ENCODE measurements at places on chromosomes 16 and 17.
A peak's percentile ranks its signal among the peaks of the same experiment; 100 is the strongest.

- no peak for DNase-seq
Observed at GRCh38 chr16:82134846-82135245, 35.2 kb downstream of the MPHOSPH6 start.

GRCh38 chr16:264440-264951 is 11.2 kb downstream of the RGS11 start:
- no peak for DNase-seq

DNA sequence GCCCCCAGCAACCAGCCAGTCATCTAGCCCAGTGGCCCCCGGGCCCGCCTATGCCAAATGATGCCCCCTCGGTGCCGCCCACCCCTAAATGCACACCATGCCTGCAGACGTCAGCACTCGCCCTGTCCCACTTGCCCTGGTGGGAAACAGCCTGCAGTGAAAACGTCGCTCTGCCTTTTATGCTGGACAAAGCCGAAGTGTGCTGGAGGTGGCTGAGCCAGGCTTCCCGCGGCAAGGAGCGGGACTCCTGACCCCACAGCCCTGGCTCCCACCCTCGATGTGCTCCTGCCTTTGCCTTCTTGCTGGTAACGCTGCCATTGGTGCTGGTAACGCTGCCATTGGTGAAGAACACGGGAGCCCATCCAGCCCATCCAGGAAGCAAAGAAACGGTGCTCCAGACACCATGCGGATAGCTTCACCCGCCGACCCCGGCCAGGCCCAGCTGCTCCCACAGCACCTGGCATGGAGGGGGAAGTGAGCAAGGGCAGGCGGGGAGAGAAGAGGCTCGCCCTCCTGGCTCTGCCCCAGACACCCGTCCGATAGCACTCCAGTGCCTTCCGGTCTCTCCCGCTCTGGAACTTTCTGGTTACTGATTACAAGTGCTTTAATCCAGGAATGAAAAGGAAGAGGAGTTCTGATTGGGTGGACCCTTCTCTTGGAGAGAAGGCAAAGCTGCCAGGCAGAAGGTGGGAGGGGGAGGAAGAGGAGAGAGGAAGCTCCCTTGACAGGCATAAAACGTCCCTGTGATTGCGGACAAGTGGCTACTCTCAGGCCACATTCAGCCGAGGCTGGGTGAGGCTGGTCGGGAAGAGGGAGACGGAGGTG is 4.0 kb upstream of the BAIAP2 start:
- DNase-seq, result no peak

- DNase-seq, result no peak
Observed at GRCh38 chr16:4894276-4895150, 42.4 kb downstream of the PPL start.

DNA sequence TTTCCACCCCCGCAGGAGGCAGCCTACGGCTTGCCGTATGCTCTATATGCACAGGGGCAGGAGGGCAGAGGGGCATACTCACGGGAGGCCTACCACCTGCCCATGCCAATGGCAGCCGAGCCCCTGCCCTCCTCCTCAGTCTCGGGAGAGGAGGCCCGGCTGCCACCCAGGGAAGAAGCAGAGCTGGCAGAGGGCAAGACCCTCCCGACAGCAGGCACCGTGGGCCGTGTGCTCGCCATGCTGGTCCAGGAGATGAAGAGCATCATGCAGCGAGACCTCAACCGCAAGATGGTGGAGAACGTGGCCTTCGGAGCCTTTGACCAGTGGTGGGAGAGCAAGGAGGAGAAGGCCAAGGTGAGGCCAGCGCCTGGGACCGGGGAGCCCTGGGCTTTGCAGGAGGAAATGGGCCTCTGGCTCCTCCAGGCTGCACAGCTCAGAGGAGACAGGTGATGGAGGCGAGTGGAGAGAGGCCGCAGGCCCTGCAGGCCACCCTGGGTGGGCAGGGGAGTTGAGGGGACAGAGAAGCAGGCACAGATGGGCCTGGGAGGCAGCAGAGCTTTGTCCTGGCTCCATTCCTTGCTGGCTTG is 8.6 kb downstream of the SETD1A start:
- no peak for DNase-seq

DNA sequence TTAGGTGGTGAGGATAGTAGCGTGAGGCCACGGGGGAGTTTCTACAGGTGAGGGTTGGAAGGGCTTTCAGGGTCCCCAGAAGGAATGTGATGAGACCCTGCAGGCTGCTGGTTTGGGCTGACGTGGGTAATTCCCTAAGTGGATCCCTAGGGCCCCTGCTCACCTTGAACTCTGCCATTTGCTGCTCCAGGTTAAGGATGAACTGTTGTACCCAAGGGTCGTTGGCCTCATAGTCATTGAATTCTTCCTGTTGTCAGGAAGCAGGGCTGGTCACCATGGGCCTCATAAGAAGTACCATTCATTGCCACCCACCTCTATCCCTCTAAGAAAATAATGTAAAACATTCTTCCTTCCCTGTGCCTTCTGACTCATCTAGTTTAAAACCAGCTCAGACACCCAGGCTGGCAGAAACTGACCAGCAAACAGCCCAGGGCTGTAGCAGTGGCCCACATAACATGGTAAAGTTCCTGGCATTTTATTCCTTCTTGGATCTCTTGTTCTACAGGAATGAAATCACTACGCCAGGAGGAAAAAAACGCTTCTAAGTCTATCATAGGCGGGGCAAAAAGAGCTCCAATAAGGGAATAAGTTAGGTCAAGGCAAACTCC is 27.6 kb downstream of the FCSK start:
- peak; percentile 61 for DNase-seq

- no peak for DNase-seq
Observed at GRCh38 chr16:83389751-83390150, 418.0 kb upstream of the HSBP1 start.

GRCh38 chr16:14338236-14338635 is 267.1 kb downstream of the MRTFB start:
- no peak for DNase-seq

- peak; percentile 51 for DNase-seq
Observed at GRCh38 chr16:66135421-66135831, 231.1 kb upstream of the CDH5 start.

- no peak for DNase-seq
Observed at GRCh38 chr16:24980077-24980793, 34.9 kb downstream of the ARHGAP17 start.

GRCh38 chr17:63491413-63491812 is 14.6 kb downstream of the ACE start:
- DNase-seq, result no peak

DNA sequence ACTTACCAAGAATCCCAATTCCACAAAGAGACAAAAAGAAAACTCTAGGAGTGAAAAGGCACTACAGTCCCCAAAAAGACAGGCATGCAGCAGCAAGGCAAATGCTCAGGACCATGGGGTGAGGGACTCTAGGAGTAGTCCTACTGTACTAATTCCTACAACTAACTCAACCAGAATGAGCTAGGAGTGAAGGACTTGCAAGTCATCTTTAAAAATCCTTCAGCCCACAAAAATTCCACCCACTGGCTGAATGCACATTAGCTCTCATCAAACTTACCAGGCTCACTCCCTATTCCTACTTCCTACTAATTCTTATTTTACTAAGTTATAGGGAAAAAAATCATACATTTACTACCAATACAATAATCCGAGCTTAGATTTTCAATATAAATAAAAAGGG is 141.7 kb upstream of the C17orf78 start:
- DNase-seq, result no peak

DNA sequence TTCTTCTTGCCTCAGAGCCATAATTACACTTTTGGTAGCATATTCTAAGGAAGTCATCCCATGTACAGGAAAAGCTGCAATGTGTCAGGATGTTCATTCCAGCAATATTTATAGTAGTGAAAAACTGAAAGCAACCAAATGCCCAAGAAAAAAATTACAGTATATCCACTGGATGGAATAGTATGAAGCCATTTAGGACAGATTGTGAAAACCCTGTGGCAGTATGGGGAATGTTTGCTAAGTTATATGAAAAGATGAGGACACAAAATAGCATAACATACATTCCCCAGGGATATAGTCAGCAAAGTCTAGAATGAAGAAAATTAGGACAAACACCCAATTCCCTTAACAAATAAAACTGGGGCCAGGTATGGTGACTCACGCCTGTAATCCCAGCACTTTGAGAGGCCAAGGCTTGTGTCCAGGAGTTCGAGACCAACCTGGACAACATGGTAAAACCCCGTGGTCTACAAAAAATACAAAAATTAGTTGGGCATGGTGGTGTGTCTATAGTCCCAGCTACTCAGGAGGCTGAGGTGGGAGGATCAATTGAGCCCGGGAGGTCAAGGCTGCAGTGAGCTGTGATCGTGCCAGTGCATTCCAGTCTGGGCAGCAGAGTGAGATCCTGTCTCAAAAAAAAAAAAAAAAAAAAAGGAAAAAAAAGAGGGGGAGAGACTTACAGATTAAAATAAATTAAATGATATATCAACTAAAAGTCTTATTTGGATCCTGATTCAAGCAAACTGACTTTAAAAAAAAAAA is 2.3 kb downstream of the LRRC3C start:
- peak; percentile 59 for DNase-seq

GRCh38 chr16:52271088-52271750 is 275.7 kb downstream of the TOX3 start:
- DNase-seq, result no peak

Measured in AG08395 (cell line).